ENCODE measurements at places on chromosomes 12 and 14.
A peak's percentile ranks its signal among the peaks of the same experiment; 100 is the strongest.

DNA sequence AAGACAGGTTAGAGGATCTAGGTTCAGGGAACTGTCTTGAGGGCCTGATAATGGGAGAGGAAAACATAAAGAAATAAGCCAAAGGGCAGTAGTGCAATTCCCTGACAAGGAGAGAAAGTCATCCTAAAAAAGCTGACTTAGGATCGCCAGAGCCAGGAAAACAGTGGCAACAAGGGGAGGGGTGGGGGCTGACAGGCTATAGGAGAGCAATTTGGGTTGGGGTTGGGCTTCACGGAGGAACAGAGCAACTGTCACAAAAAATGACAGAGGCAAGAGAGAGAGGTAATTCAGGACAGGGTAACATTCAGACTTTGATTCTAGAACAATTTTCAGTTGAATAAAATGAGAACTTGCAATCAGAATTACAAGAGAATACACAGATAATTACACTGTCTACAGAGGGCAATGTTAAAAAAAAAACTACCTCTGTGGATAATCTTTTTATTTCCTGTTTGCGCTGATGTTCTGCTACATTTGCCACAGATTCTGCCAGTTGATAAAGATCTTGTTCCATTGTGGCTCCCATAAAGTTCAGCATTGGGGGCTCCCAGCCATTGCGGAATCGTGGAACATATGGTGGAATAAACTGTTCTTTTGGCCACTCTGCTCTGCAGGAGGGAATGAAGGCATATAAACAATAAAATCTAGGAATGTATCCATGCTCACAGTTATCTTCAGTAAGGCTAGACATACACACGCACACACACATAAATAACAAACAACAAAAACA is 138.6 kb downstream of the EPS8 start:
- no peak for ATAC-seq

GRCh38 chr12:117402363-117402762 is 40.9 kb upstream of the NOS1 start:
- ATAC-seq: no peak

DNA sequence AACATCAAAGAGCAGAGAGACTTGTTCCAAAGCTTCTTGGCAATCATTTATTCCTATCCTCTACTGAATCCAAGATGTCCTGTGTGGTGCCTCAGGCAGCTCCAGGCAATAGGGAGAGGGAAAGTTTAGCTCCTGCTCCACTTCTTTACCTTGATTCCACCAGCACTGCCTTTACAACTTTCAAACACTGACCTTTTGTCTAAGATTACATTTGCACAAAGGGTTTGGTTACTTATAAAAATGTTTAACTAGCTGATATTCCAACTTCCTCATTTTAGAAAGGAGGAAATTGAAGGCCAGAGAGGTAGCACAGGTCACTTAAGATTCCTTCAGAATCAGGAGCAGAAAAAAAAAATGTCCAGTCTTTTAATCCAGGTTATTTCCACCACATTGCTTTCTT is 192.7 kb downstream of the BTG1 start:
- ATAC-seq: no peak

DNA sequence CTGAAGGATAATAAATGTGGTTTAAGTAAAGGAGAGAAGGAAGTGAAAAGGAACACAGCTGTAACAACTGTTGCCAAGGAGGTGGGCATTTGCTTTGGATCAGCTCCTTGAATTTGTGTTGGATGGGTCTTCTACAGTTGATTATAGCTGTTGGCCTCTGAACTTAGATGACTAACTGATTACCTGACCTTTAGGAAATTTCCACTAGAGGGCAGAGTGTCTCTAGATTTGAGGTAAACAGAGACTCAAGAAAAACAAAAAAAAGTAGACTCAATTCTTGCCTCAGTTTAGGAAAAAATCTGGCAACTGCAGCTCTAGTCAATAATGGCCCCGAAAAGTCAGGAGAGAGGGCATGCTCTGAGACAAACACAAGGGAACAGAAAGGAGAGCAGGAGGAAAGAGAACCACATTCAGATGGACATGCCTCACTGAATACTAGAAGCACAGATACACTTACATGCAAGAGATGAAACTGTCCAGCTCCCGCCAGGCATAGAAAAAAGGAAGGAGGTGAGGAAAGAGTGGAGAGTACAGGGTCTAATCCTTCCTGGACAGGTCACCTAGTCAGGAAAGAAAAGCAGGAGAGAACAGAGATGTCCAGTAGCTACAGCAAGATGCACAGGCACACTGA is 20.6 kb downstream of the COX14 start:
- ATAC-seq: no peak

GRCh38 chr12:67449591-67450052 is 180.5 kb downstream of the CAND1 start:
- peak; percentile 83 for ATAC-seq

GRCh38 chr14:104599446-104599845 is 5.1 kb downstream of the TMEM179 start:
- no peak for ATAC-seq

Measured in activated CD4-positive, CD25-positive, alpha-beta regulatory T cell treated with anti-CD3 and anti-CD28 coated beads, Interleukin-2, amount 50 U/mL, for 24 hours (primary cell).